Muscle of arm (tissue), 14 donors: ENCODE measurements at places on chromosomes 16 and 17. TPM values are rescaled to one million over a fixed set of nuclear protein-coding genes. Genes with fewer than 3 reads are reported as not detected.

GRCh38 chr16:48912360-48912759 is 302.4 kb upstream of the N4BP1 start:
- no peak for DNase-seq

Gene DEXI
- 53.2 TPM for polyA plus RNA-seq

GRCh38 chr16:77722309-77723107 is at the start of gene NUDT7:
NUDT7 (plus strand) TSS chr16:77722514; CDS start chr16:77722583, 69 bp downstream.
- DNase-seq: peak; percentile 97

- DNase-seq: no peak
Measured at GRCh38 chr16:66223176-66223780, 143.2 kb upstream of the CDH5 start.

Gene COX10
- polyA plus RNA-seq: 12.3 TPM

Gene HAS3
- polyA plus RNA-seq: 2.7 TPM

Gene DPEP3
- polyA plus RNA-seq: not detected

Gene ACAP1
- polyA plus RNA-seq: 2.8 TPM

GRCh38 chr16:85518398-85519049 is 94.6 kb upstream of the GSE1 start:
- DNase-seq: no peak

GRCh38 chr17:57211543-57211942 is 44.8 kb upstream of the MSI2 start:
- no peak for DNase-seq

- DNase-seq: no peak
Measured at GRCh38 chr17:60712675-60713074, 35.0 kb downstream of the BCAS3 start.

- no peak for DNase-seq
Measured at GRCh38 chr16:82748026-82748425, 121.3 kb downstream of the CDH13 start.

- DNase-seq: no peak
Measured at GRCh38 chr16:4755687-4756086, 11.3 kb downstream of the ZNF500 start.

DNA sequence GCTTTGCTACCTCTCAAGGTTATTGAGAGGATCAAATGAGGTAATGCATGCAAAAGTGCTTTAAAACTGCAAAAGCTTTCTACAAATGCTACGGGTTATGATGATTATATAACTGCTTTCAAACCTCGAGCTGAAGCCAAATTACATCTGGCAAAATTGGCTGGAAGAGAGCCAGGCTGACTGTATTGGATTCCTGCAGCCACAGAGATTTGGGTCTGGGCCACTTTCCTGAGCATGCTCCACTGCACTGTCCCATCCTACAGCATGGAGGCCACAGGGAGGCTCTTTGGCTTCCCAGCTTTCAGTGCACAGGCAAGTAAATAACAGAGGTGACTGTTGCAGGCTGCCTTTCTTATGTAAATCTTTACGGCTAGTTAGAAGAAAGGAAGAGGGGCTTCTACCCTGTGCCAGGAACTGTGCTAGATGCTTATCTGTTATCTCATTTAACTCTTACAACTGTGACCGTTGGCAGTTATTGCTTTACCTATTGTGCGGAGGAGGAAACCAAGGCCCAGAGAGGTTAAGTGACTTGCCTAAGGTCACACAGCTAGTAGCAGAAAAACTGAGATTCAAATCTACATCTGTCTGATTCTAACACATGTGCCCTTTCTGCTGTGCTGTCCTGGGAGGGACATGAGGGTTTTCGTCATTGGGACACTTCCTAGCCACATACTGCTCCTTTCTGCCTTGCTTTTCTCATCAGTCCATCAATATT is 121.8 kb downstream of the SPACA3 start:
- DNase-seq: peak; percentile 85

GRCh38 chr17:66427134-66427533 is 124.7 kb downstream of the PRKCA start:
- DNase-seq: no peak

GRCh38 chr17:60790205-60790604 is 112.6 kb downstream of the BCAS3 start:
- no peak for DNase-seq

DNA sequence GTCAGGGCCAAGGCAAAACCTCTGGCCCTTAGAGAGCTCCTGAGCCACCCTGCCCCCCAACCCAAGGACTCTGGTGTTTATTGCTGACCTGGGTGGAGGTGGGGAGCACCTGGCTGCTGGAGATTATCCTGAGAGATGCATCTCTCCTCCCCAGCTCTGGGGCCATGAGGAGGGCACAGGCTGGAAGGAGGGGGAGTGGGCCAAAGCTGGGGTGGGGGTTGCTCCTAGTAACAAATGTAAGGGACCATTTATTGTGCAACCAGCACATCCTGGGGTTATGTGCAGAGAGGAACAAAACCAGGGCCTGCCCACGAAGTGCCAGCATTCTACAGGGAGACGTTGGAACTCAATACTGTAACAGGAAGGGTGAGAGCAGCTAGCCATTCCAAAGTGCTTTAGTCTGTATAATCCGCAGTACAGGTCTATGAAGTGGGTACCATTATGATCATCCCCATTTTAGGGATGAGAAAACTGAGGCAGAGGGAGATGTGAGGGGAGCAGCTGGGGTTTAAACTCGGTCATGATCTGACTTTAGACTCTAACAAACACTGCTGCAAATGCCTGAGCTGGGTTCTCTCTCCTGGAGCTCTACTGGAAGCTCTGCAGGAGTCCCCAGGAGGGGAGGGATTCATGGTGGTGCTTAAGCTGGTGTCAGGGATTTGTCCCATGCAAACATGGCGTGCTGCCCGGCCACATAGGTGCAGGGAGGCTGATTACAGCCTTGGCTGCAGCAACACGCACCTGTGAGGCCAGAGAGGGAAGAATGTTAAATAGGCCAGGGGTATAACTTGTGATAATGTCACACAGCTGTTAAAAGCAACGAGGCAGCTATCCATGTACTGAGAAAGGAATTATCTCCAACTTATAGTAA is 1.4 kb upstream of the RHBDF2 start:
- DNase-seq: no peak

Gene KCNAB3
- 3.9 TPM for polyA plus RNA-seq

Gene SMCR8
- 9.6 TPM for polyA plus RNA-seq

DNA sequence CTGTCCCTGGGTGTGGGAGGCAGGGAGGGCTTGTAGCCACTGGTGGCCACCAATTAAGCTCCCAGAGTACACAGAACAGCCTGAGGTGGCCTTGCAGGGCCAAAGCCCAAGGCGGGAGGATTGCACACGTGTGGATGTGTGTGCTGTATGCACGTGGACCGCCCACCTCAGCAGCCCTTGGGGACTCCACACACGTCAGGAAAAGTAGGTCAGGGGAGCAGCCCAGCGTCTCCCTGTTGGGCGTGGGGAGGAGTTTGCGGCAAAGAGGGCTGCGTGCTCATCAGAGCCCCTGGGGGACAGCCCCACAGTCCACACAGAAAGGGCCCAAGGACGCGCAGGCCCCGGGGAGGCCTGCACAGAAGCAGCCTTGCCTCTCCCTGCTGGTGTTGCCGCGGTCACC is 19.6 kb downstream of the SBK1 start:
- no peak for DNase-seq

Gene MAP2K6
- 27.6 TPM for polyA plus RNA-seq

GRCh38 chr16:89575247-89576152 is at the start of gene CPNE7:
CPNE7 (plus strand) TSS chr16:89575758; CDS start chr16:89575898, 140 bp downstream.
- DNase-seq: no peak

GRCh38 chr17:14205992-14206461 is 30.6 kb downstream of the CDRT15 start:
- DNase-seq: no peak

- no peak for DNase-seq
Measured at GRCh38 chr16:23435500-23435899, 17.5 kb downstream of the COG7 start.

Gene TRPV3
- 1.8 TPM for polyA plus RNA-seq

- DNase-seq: no peak
Measured at GRCh38 chr17:43769426-43769825, 9.4 kb downstream of the DUSP3 start.

GRCh38 chr17:49647256-49647585 is 30.7 kb downstream of the SPOP start:
- DNase-seq: no peak

DNA sequence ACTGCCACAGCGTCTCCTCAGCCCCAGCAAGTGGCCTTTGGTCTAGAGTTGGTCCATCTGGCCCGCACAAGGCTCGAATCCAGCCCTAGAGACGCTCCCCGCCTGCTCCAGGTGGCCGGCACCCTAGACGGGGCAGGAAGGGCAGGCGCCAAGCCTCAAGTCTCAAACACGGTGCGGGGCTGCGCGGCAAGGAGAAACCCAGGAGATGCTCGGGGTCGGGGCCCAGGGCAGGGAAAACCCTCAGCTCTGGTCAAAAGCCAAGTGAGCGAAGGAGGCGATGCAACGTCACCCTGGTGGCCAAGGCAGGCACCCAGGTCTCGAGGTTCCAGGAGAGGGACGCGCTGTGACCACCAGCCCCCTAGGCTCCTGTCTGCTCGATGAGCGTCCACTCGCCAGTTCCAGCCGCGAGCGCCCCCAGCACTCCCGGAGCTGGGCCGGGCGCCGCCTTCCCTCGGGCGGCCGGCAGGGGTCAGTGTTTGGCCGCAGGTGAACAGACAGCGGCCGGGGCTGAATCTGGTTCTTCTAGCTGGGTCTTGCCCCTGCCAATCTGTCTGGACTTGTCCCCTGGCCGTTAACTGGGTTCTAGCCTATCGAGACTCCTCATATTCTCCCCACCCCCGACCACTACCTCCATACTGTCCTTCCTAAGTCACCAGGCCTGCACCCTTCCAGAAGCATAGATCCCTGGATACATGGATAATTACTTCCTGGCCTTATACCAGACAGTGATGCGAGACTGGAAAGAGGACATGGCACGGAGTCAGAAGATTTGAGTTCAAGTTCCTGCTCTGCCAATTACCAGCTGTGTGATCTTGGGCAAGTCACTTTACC is 44.0 kb downstream of the PRAC1 start:
- peak; percentile 31 for DNase-seq

DNA sequence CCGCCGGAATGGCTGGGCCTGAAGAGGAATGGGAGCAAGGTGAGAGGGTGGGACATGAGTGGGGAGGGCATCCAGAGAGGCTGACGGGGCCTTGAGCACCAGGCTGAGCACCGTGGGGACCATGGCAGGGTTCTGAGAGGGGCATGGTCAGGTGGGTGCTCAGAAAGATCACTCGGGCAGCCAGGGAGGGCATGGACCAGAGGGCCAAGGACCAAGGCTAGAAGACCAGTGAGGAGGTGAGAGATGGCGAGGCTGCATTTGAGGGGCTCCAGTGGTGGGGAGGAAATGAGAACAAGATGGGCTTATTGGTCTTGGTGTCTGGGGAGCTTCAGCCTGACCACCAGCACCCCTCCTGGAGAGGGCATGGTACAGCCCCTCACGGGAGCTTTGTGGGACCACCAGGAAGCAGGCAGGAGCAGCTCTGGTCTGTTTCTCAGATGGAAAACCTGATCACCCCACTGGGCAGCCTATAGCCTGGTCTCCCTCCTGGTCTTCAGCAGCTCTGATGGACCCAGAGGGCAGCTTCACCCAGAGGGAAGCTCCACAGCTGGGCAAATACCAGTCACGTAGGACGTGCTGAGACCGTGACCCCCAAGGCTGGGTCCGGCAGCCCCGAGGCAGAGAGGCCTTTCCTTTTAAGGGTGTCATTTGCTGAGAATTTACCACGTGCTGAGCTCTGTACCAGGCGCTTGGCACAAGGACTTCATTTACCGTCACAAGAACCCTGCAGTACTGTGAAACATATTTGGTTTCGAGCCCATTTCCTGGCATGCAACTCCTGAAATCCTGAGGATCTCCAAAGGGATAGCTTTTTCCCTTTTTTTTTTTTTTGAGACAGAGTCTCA is 11.4 kb upstream of the NCBP3 start:
- DNase-seq: no peak

DNA sequence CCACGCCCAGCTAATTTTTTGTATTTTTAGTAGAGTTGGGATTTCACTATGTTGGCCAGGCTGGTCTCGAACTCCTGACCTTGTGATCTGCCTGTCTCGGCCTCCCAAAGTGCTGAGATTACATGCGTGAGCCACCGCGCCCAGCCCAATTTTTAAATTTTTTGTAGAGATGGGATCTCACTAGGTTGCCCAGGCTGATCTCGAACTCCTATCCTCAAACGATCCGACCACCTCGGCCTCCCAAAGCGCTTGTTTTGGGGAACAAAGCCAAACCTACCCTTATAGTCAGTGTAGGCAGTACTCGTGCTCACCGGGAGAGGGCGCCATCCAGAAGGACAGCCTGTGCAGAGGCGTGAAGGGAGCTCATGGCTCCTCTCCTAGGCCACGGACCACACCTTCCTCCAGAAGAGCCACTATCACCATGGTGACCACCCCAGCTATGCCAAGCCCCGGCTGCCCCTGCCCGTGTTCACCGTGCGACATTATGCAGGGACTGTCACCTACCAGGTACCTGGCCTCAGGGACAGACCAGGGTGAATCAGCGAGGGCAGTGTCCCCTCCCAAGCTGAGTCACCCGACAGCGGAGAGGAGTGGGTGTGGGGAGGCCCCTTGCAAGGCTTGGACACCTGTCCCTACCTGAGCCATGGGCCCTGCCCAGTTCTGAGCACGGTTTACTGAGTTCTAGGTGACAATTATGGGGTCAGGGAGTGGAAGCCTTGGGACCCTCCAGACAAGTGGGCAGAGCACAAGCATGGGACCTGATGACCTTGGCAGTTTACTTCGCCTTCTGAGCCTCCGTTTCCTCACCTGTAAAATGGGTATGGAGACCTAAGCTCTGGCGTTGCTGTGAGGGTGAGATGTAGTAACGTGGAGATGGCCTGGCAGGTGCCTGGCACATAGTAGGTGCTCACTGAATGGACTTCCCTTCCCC is 13.7 kb downstream of the MYO15B start:
- DNase-seq: no peak

Gene TMC6
- polyA plus RNA-seq: 29.6 TPM
